ENCODE measurements at places on chromosomes 7 and 10. TPM values are rescaled to one million over a fixed set of nuclear protein-coding genes. Genes with fewer than 3 reads are reported as not detected.

DNA sequence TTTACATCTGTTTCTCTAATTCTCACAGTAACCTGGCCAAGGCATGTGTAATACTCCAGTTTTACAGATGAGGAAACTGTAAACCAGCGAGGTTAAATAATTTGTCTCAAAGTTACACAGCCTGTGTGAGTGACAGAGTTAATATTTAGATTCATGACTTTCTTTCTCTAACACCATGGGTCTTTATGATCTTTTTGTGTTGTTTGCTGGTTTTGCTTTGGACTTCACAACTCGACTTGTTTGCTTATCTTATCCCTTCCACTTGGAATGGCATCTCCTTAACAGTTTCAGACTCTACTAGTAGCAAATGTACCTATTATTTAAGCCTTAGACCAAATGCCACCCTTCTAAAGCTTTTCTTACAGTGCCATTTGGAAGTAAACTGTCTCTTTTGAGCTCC lies 34.4 kb downstream of the MXI1 start:
- no peaks in the 10 kb centered on the region for H3K4me1 ChIP-seq
- no peak for DNase-seq
- peaks cover 8% of the 10 kb centered on the region for H3K36me3 ChIP-seq
- no peak overlapping the region for H3K4me3 ChIP-seq
- H3K27me3 ChIP-seq = no peaks in the 10 kb centered on the region
- no peak overlapping the region for H3K27ac ChIP-seq

GRCh38 chr7:882336-883035 lies 6.1 kb downstream of the GET4 start:
- H3K27ac ChIP-seq = peak overlapping the region; percentile 63
- no peaks in the 10 kb centered on the region for H3K27me3 ChIP-seq
- peaks cover 32% of the 10 kb centered on the region for H3K36me3 ChIP-seq
- H3K4me3 ChIP-seq = no peak overlapping the region

DNA sequence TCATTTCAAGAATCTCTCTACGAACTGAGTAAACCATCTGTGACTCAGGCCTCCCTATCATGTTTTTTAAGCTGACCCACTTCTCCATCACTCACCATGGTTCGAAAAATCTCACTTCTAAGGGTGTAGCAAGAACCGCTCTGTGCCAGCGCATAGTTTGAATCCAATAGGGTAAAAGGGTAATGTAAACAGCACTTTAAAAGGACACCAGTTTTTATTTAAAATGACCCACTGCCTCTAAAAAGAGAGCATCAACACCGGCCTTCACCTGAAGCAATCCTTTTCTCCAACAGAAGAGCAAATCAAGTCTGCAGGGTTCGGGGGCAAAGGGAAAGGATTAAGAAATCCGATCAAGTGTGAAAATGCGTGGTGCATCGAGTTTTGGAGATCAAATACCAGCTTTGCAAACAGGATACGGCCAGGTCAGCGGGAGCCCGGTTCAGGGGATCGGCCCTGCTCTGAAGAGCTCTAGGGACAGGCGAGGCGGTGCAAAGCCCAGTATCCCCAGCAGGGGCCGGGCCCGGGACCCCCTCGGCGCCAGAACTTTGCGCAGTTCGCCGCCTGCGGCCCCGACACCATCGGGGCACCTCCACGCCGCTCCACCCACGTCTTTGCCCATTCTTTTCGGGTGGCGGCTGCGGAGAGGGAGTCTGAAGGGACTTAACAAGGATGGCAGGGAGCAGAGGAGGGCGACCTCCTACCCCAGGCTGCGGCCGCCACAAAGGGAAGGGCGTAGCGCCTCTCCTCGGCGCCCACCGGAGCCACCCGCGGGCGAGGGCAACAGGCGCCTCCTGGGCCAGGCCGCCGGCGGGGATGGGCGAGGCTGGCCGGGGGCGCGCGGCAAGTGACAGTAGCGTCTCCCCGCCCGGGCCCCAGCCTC lies 842 bp downstream of the NMT2 start:
- peaks cover 27% of the 10 kb centered on the region for H3K4me1 ChIP-seq
- H3K4me3 ChIP-seq = peak overlapping the region; percentile 78
- no peaks in the 10 kb centered on the region for H3K36me3 ChIP-seq

DNA sequence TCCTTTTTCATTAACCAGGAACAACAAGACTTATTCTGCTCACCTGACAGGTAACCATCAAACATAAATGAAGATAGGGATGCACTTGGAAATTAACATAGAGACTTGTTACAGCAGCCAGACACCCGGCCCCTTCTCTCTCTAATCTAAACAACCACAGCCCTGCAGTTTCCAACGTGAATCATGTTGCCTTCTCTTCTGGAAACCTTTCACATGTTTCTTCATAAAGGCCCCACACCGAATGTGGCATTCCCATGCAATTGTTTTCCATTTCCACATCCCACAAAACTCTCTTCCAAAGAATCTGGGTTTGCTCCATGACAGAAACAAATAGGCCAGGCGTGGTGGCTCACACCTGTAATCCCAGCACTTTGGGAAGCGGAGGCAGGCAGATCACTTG lies 15.0 kb upstream of the WDR86 start:
- H3K4me3 ChIP-seq = no peak overlapping the region
- DNase-seq = no peak
- H3K4me1 ChIP-seq = peaks cover 27% of the 10 kb centered on the region
- H3K27ac ChIP-seq = no peak overlapping the region
- no peaks in the 10 kb centered on the region for H3K36me3 ChIP-seq

DNA sequence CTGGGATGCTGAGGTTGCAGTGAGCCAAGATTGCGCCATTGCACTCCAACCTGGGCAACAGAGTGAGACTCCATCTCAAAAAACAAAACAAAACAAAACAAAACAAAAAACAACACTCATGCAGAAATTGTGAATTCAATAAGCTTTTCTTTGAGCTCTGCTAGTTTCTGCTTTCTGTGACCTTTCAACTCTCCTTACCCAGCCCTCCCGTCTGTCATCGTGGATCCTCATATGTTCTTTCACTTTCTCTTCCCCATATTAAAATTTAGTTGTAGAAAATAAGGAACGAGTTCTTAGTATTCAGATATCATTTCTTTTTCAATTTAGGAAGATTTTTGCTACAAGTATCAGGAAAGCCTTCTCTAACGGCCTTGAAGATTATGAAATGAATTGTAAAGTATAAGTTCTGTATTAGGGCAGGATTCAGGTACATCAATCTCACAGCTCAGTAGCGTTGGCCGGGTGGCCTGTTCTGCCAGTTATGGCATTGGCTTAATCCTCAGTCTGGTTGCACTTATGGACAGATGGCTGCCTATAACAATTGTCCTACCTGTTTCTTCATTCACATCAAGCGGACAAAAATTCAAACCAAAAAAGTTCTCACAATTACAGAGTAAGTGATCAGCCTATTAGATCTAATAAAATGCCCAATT lies 1167.0 kb downstream of the SORCS3 start:
- no peak for DNase-seq
- no peak overlapping the region for H3K27ac ChIP-seq
- H3K4me1 ChIP-seq = no peaks in the 10 kb centered on the region
- no peaks in the 10 kb centered on the region for H3K27me3 ChIP-seq
- no peak overlapping the region for H3K4me3 ChIP-seq

- no peak for DNase-seq
- H3K27me3 ChIP-seq = no peaks in the 10 kb centered on the region
Measured at GRCh38 chr7:127366680-127367079, 25.8 kb downstream of the ZNF800 start.

DNA sequence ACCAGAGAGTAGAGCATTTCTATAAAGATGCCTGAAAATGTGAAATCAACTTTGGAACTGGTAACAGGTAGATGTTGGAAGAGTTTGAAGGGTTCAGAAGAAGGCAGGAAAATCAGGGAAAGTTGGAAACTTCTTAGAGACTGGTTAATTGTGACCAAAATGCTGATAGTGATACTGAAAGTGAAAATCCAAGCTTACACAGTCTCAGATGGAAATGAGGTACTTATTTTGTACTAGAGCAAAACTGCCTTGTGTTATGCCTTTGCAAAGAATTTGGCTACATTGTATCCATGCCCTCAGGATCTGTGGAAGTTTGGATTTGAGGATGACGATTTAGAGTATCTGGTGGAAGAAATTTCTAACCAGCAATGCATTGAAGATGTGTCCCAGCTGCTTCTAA lies 430.6 kb upstream of the KCND2 start:
- H3K4me3 ChIP-seq = no peak overlapping the region
- no peaks in the 10 kb centered on the region for H3K36me3 ChIP-seq
- H3K27ac ChIP-seq = no peak overlapping the region
- H3K27me3 ChIP-seq = no peaks in the 10 kb centered on the region
- H3K4me1 ChIP-seq = no peaks in the 10 kb centered on the region
- DNase-seq = no peak

GRCh38 chr10:15748126-15748525 lies 28.4 kb upstream of the ITGA8 start:
- peaks cover 51% of the 10 kb centered on the region for H3K4me1 ChIP-seq
- no peaks in the 10 kb centered on the region for H3K36me3 ChIP-seq
- peak overlapping the region; percentile 90 for H3K27ac ChIP-seq
- H3K4me3 ChIP-seq = no peak overlapping the region

GRCh38 chr10:87095236-87095945 lies 385 bp downstream of the SHLD2 start:
- H3K36me3 ChIP-seq = peaks cover 6% of the 10 kb centered on the region
- no peaks in the 10 kb centered on the region for H3K27me3 ChIP-seq
- H3K27ac ChIP-seq = peak overlapping the region; percentile 91
- DNase-seq = peak; percentile 91

- no peak for DNase-seq
- no peaks in the 10 kb centered on the region for H3K27me3 ChIP-seq
- no peaks in the 10 kb centered on the region for H3K36me3 ChIP-seq
- no peak overlapping the region for H3K27ac ChIP-seq
- H3K4me1 ChIP-seq = peaks cover 5% of the 10 kb centered on the region
- no peak overlapping the region for H3K4me3 ChIP-seq
Measured at GRCh38 chr7:132618271-132618955, 42.1 kb upstream of the PLXNA4 start.

DNA sequence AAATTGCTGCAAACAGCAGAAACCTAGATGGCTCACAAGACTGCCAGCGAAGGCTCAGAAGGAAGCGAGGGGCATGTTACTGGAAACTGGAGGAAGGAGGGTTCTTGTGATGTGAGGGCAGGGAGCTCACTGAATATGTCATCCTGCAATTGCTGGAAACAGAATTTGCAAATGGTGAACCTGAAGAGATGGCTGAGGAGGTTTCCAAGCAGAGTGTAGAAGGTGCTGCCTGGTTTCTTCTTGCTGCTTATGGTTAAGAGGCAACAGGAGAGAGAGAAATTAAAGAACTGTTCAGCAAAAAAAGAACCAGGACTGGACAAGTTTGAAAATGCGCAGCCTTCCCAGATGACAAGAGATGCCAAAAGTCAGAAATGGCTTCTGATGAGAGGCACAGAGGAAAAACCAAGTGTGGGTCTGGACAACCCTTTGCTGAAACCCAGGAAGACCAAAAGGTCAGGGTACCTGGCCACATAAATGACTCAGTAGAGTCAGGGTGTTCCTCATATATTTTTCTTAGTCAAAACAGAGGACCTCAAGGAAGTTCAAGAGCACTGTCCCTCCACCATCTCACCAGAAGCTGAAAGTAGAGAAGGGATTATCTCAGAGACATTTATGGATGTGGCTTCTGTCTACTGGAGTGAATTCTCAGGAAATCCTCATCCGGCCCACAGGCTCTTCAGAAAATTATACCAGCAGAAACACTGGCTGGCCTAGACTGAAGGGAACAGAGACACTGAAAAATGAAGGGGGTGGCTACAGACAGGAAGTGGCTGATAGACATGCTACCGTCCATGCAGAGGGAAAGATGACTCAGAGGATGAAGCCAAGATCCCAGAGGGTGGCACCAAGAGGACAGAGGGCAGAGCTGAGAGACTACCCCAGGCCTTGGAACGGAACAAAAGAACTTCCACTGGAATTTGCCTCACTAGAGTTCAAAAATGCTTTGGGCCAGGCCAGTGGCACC lies 10.1 kb downstream of the PAPOLB start:
- no peaks in the 10 kb centered on the region for H3K36me3 ChIP-seq
- H3K4me1 ChIP-seq = no peaks in the 10 kb centered on the region
- no peak overlapping the region for H3K27ac ChIP-seq
- H3K27me3 ChIP-seq = no peaks in the 10 kb centered on the region
- no peak overlapping the region for H3K4me3 ChIP-seq
- DNase-seq = no peak

- no peak overlapping the region for H3K4me3 ChIP-seq
- no peak overlapping the region for H3K27ac ChIP-seq
- no peaks in the 10 kb centered on the region for H3K27me3 ChIP-seq
- H3K36me3 ChIP-seq = no peaks in the 10 kb centered on the region
Measured at GRCh38 chr7:150307129-150307528, 16.0 kb upstream of the LRRC61 start.

DNA sequence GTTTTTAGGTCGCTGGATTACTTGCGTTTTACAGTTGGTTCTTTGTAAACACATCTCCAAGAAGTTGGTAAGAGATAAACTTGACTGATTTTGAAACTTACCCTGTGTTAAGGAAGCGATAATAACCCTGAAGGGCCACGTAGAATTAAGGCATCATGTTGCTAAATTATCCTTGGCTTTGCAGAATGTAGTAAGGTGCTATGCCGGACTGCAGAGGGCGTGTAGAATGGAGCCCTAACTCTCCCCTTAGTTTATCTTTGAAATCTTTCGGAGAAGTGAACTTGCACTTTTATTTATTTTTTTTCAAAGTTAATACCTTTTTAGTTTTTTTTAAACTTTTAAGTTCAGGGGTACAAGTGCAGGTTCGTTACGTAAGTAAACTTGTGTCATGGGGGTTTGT lies 208.8 kb upstream of the DKK1 start:
- no peak overlapping the region for H3K4me3 ChIP-seq
- H3K36me3 ChIP-seq = no peaks in the 10 kb centered on the region
- H3K27ac ChIP-seq = no peak overlapping the region

DNA sequence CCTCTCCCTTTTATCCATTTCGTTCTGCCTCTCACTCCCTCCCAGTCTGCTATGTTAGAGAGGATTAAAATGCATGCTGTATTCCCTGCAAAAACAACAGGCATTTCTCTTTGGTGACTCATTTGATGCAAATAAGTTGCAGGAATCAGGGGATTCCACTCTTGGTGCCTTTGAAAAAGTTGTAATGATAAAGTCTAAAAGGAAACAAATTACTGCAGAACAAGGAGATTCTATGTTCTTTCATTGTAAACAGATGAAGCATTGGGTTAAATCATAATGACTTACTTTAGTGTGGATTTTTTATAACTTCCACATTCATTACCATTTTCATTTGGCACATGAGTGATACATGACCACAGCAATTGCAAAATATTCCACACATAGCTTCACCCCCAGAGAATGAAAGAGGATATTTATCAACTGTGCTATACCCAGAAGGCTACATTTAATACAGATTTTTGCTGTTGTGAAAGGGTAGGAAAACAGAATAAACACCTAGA lies 33.4 kb upstream of the ABLIM1 start:
- no peak overlapping the region for H3K27ac ChIP-seq
- no peak for DNase-seq
- H3K4me3 ChIP-seq = no peak overlapping the region
- H3K36me3 ChIP-seq = no peaks in the 10 kb centered on the region

- H3K36me3 ChIP-seq = no peaks in the 10 kb centered on the region
- peaks cover 2% of the 10 kb centered on the region for H3K27me3 ChIP-seq
- DNase-seq = peak; percentile 95
- H3K4me1 ChIP-seq = peaks cover 30% of the 10 kb centered on the region
- peak overlapping the region; percentile 63 for H3K27ac ChIP-seq
Measured at GRCh38 chr10:114634609-114634979, 23.5 kb downstream of the ABLIM1 start.

Gene VGF
- total RNA-seq = not detected

Gene CCDC172
- not detected for total RNA-seq

Gene DEPP1
- total RNA-seq = 36.0 TPM

Gene SYNPO2L
- 35.6 TPM for total RNA-seq

Gene AEBP1
- total RNA-seq = 74.0 TPM

Gene FAM204A
- 56.1 TPM for total RNA-seq

Gene TMEM26
- total RNA-seq = 9.1 TPM

Gene SEMA3D
- total RNA-seq = 19.8 TPM
